ENCODE measurements at places on chromosomes 2 and 18. TPM values are rescaled to one million over a fixed set of nuclear protein-coding genes. Genes with fewer than 3 reads are reported as not detected.

DNA sequence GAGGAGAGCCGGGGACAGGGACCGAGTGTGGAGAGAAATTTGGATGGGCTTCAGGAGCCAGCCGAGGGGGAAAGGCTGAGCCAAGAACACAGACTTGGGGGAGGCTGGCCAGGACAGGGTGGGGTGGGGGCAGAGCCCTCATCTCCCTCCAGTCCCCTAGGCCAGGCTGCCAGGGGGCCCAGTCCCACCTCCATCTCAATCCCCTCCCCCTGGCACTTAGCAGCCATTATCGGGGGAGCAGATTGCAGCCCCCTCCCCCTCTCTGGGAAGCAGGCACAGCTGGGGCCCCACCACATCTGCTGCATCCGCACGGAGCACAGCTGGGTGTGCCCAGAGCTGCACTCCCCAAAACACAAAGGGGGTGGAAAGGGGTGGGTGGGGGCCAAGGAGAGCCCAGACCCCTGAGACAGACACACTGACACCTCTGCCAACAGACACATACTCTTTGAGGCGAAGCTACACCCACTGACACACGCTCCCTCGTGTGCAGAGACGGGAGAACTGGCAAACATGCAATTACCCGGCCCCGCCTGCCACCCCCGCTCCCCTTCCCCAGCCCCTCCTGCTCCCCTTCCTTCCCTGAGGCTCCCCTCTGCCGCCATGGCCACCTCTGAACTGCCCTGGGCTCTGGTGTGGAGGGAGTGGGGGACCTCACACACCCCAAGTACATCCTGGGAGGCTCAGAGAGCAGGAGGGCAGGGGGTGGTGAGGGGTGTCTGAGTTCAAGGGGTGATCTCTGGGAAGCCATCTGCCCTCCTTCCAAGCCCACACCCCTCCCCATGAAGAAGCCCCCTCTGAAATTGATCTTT, 5.1 kb upstream of the ASIC4 start:
- DNase-seq = peak; percentile 53

DNA sequence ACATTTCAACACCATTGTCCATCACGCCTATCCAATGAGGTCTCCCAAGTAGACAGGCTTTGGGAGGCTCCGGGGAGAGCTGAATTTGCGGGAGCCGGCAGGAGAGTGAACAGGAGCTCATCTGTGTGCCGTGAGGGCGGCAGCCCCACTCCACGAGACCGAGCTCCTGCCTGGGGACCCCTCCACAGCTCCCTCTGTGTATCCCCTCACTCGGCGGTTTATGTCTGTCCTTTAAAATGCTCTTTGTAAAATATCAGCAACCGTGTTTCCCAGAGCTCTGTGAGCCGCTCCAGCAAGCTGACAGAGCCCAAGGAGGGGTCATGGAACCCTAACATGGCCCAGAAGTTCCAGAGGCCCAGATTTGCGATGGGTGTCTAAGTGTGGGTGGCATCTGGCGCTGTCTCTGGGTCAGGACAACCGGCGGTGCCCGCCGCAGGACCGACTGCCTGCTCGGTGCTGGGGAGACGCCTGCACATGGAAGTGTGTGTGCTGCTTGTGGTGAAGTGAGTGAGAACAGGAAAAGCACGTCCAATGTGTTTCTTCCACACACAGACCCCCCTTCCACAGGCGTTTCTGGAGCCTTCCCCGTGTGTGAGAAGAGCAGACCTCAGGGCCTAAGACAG, 34.8 kb downstream of the SLC66A2 start:
- no peak for DNase-seq

- DNase-seq = no peak
Observed at GRCh38 chr2:112958428-112959108, 19.2 kb upstream of the IL36G start.

Gene USP34
- 223 TPM for total RNA-seq

DNA sequence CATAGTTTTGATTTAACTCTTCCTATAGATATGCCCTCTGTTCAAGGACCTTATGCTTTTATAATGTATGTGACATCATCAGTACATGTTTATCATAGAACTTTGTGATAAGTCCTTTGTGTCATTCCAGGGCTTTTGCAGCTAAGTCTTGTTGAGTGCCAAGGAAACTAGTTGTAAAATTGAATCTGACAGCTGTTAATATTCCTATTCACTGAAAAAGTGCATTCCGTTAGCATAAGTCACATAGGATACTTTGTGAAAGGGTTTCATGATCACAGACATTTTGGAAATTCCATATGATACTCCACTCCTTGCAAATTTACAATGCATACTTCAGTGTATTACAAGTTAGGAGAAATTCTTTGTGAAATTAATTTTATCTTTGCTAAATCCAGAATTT, 503.4 kb downstream of the CCDC85A start:
- DNase-seq = no peak

GRCh38 chr2:121400201-121400600, 115.2 kb upstream of the TFCP2L1 start:
- no peak for DNase-seq

- DNase-seq = no peak
Observed at GRCh38 chr2:182763311-182763912, 47.4 kb downstream of the DNAJC10 start.

DNA sequence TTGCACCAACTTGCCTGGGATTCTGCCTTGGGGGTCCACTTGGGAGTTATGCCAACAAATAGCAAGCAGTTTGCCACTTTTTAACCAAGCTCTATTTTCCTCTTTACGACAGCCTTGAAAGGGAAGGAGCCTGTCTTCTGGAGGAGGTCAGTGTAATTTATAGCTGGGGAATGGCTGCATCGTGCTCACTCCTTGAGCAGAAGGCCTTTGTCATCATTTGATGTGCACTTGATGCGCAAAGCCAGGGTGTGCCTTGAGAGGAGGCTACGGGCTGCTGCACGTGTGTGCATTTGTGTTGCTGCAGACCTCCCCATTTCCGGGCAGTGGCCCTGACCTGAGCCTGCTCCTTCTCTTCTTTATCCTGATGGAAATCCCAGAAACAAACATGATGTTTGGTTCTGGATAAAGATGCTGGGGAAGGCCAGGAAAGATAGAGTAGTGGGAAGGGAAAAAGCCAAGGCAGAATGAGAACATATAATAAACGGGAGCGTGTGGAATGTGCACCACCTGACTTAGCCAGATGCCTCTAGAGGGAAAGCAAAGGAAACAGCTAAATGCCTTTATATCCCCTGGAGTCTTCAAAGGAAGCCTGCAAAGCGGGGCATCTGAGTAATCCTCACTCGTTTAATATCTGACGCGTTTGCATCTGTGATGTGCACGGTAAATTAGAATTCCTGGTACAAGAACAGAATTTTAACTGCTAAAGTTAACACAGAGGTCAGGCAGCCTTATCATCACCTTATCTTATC, 68.3 kb upstream of the ZNF521 start:
- DNase-seq = no peak

DNA sequence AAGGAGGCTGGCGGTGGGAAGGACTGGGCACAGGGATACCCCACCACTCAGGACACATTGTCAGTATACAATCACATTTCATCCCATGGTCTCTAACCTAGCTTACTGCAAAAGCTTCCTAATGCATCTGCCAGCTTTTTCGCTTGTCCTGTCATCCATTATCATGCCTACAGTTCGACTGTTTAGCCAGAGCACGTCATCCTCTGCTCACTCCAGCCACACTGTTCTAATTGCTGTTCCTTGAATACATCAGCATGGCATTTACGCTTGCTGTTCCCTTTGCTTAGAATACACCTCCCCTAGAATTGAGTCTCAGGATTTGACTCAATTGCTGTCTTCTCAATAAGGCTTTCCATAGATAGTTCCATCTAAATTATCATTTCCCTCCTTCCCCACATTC, 166.3 kb downstream of the CCDC148 start:
- DNase-seq = no peak

- no peak for DNase-seq
Observed at GRCh38 chr2:18441583-18441982, 118.9 kb downstream of the RDH14 start.

DNA sequence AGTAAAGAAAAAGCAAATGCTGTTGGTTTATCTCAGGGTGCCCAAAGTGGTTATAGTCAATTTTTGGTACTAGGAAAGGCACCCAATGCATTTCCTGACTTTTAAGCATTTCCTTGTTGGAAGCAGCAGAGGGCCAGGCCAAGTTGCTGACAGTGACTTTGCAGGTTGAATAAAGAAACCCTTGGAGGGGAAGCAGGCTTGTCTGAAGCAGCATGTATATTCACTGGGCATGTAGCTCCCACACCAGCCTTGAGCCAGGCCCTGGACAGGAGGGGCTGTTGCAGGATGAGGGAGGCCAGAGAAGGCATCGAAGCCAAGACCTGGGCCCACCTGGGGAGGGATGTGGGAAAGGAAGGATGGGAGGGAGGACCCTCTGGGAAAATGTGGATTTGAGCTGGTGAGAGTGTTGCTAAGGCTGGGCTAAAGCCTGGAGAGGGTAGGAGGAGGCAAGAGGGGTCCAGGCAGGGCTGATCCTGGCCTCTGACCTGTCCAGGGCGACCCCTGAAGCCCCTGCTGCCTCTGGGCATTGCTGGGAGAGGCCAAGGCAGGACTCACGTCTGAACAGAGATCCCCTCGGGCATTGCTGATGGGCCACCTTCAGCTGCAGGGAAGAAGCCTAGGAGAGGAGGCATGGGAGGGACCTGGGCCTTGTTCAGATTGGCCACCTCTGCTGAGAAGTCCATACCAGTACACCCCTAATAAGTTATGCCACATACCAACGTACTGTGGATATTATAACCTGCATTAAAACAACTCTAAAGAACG, 79.6 kb downstream of the STPG4 start:
- no peak for DNase-seq
